ENCODE measurements at places on chromosomes 3 and 15.

GRCh38 chr3:17577796-17578520, 164.5 kb downstream of the TBC1D5 start:
- DNase-seq = no peak

DNA sequence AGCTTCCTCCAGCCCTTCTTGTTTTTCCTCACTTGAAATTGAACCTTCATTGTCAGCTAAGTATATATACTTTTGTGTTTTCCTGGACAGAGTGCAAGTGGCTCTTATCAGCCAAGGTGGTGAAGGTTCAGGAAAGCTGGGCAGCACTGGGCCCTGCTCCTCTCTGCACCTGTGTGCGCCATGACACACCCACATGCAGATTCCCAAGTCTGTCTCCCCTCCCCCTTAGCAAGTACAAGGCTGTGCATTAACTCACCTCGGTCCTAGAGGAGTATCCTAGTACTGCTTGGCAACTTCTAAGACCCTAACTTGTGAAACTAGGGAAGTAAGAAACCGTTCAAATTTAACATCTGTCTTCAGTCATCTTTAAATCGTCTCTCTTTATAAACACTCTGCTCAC, 85.8 kb downstream of the SLC49A4 start:
- no peak for DNase-seq

DNA sequence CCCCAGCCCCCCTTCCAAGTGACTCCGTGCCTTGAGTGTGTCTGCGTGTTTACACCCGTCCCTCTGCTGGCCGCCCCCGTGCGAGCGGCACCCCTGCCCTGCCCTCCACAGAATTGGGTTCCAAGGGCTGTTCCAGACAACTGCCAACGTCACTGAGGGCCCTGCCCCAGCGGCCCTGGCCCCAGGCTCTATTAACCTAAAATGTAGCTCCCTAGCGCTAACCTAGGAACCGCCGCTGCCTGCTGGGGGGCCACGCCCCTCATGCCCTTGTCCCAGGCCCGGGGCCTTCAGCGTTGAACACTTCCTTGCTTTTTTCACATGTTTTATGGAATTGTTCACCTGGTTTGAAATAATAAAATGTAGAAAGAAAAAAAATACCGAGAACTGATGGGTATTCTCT, 10.0 kb upstream of the SEMA3B start:
- DNase-seq = no peak

GRCh38 chr3:77169823-77170222, 129.9 kb downstream of the ROBO2 start:
- DNase-seq = no peak

GRCh38 chr3:170534227-170534626, 51.6 kb downstream of the SLC7A14 start:
- no peak for DNase-seq

DNA sequence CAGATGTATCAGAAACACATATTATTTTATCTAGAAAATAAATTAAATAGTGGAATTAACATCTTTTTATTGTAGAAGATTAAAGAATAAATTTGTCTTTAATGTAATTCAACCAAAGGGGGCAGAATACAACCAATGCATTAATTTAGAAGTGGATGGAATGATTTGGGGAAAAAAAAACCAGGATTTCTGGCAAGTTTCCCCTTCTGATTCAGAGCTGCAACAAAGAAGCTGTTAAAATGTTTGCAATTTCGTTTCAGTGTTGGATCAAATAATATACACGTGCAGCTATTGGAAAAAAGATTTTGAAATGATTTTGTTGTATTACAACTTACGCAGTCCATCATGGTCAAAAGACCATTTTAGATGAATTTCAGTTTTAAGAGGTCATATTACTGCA, 71.6 kb upstream of the ZNF280D start:
- DNase-seq = no peak

Data from T-helper 17 cell (primary cell).